ENCODE measurements at places on chromosomes 11 and 22.

DNA sequence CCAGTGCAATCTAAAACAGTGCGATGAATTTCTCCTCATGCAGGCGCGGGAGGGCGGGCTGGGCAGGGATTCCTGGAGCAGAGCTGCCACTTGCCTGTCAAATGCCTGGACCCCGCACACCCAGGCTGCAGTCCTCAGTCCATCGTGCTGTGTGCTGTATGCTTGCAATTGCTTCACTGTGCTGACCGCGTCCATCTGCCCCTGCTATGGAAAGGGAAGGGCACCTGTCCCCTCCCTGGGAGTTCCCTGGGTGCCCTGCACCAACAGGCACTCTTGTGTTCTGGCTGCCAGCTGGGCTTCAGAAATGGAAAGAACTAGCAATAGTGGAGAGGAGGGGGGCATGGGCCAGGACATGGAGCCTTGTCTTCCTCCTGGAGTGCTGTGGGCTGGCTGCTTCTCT lies 185.4 kb upstream of the B3GAT1 start:
- no peak overlapping the region for H3K4me3 ChIP-seq
- DNase-seq, result no peak
- no peaks in the 10 kb centered on the region for H3K36me3 ChIP-seq
- H3K27me3 ChIP-seq, result no peaks in the 10 kb centered on the region

DNA sequence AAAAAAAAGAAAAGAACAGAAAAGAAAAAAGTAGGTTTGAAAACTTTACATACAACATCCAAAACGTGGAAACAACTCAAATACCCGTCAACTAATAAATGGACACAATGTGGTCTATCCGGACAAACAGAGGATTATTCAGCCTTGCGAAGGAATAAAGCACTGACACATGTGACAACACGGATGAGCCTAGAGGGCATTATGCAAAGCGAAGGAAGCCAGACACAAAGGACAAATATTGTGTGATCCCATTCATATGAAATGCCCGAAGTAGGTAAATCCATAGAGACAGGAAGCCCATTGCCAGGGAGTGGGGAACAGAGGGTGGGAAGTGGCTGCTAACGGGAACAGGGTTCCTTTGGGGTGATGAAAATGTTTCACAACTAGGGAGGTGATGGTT lies 11.8 kb downstream of the RFPL1 start:
- DNase-seq, result no peak
- no peak overlapping the region for H3K4me3 ChIP-seq
- H3K36me3 ChIP-seq, result no peaks in the 10 kb centered on the region
- no peak overlapping the region for H3K27ac ChIP-seq
- H3K27me3 ChIP-seq, result no peaks in the 10 kb centered on the region

DNA sequence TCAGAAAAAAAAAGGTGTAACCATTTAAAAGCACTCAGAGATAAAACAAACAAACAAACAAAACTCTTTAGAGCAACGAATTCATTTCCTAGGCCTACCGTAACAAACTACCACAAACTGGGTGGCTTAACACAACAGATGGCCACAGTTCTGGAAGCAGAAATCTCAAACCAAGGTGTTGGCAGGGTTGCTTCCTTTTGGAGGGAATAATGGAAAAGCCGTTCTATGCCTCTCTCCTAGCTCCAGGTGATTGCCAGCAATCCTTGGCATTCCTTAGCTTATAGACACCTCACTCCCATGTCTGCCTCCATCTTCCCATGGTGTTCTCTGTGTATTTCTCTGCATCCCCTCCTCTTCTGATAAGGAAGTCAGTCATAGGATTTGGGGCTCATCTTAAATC lies 200.4 kb downstream of the RAB38 start:
- H3K4me1 ChIP-seq, result no peaks in the 10 kb centered on the region
- no peak overlapping the region for H3K4me3 ChIP-seq
- no peaks in the 10 kb centered on the region for H3K27me3 ChIP-seq
- H3K36me3 ChIP-seq, result no peaks in the 10 kb centered on the region
- H3K27ac ChIP-seq, result no peak overlapping the region
- no peak for DNase-seq

DNA sequence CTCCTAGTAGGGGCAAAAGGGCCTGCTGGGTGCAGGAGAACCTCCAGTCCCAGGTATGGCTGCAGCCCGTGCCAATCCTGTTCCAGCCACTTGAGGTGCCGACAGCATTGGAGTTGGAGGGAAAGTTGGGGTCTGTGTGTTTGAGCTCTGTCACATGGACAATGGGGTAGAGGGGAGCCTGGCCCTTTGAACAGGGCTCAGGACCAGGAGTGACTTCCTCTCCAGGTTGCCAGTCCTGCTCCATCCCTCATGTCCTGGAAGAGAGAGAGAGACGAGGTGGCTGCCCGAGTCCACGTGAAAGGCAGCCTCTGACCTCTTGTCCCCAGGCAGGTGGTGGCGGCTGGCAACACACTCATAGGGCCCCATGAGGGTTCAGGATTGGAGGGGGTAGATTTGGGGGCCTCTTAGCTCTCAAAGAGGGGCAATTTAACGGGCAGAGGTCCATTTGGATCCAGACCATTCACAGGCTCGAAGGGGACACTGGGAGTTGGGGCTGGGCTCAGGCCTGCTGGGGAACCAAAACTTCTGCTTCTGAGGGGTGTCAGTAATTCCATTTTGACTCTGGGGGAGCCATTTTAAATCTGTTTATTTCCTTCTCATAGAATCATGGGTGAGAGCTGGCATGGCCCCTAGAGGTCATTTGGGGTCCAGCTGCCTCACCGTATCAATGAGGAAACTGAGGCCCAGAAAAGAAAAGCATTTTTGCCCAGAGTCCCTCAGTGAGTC lies 4.1 kb downstream of the ADORA2A start:
- H3K4me3 ChIP-seq, result no peak overlapping the region
- no peak overlapping the region for H3K27ac ChIP-seq
- peaks cover 89% of the 10 kb centered on the region for H3K4me1 ChIP-seq
- no peaks in the 10 kb centered on the region for H3K27me3 ChIP-seq

- peaks cover 68% of the 10 kb centered on the region for H3K4me1 ChIP-seq
- no peak for DNase-seq
- H3K27me3 ChIP-seq, result no peaks in the 10 kb centered on the region
- H3K27ac ChIP-seq, result no peak overlapping the region
These were observed 64.8 kb downstream of the UBASH3B start for GRCh38 chr11:122720107-122720881.

DNA sequence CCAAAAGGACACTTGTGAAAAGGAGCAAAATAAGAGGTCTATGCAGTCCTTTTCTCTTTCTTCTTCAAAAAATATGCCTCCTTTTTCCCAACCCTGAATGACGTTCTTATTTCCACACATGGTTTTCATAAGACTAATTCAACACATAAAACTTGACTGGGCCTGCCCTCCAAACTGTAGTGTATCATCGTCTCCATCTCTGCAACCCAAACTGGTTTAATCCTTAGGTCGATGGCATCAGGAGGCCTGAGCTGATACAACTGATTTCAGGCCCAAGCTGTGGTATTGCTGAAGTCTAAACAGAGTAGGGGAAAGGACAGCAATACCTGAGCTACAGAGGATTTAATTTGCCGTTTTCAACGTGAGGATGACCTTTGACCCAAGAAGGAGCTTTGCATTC lies 130.0 kb upstream of the MTNR1B start:
- H3K4me3 ChIP-seq, result no peak overlapping the region
- H3K27me3 ChIP-seq, result no peaks in the 10 kb centered on the region
- H3K4me1 ChIP-seq, result no peaks in the 10 kb centered on the region
- H3K27ac ChIP-seq, result no peak overlapping the region
- no peak for DNase-seq
- no peaks in the 10 kb centered on the region for H3K36me3 ChIP-seq

DNA sequence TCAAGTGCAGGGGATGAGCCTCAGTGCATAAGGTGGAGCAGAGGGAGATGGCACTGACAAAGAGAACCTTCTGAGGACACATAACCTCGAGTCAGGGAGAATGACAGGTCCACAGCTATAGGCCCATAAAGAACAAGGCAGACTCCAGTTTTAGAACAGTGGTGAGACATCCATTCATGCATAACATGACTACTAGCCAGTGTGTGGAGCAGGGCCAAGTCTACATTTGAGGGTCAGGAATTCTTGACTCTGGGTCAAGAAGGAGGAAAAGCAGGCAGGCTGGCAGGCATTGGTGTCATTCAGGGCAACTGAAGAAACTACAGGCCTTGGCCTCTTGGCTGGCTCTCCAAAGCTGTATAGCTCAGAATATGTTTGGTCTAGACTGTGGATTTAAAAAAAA lies 54.9 kb downstream of the MTNR1B start:
- H3K4me1 ChIP-seq, result no peaks in the 10 kb centered on the region
- no peaks in the 10 kb centered on the region for H3K27me3 ChIP-seq
- DNase-seq, result no peak
- no peak overlapping the region for H3K27ac ChIP-seq
- H3K4me3 ChIP-seq, result no peak overlapping the region
- no peaks in the 10 kb centered on the region for H3K36me3 ChIP-seq

DNA sequence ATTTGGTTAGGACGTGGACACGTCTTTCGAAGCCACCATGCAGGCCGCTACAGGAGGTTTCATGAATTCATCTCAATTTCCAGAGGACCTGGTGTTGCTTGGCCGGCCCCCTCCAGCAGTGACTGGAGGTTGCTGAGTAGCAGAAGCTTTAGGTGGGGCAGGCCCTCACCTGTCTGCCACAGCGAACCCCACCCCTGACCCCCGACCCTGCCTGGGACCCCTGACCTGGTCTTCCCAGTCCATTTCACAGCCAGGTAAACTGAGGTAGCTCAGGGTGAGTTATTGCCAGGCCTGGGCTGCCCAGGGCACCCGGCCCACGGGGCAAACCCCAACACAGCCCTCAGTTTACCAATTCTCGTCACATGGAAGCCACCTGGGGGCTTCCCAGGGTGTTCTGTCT lies 39.1 kb upstream of the SMIM38 start:
- H3K27me3 ChIP-seq, result no peaks in the 10 kb centered on the region
- H3K4me3 ChIP-seq, result no peak overlapping the region
- no peaks in the 10 kb centered on the region for H3K36me3 ChIP-seq
- peaks cover 10% of the 10 kb centered on the region for H3K4me1 ChIP-seq

GRCh38 chr11:71130106-71130505 lies 122.3 kb downstream of the SHANK2 start:
- no peak overlapping the region for H3K4me3 ChIP-seq
- no peaks in the 10 kb centered on the region for H3K27me3 ChIP-seq
- no peak for DNase-seq
- no peaks in the 10 kb centered on the region for H3K4me1 ChIP-seq
- no peak overlapping the region for H3K27ac ChIP-seq

DNA sequence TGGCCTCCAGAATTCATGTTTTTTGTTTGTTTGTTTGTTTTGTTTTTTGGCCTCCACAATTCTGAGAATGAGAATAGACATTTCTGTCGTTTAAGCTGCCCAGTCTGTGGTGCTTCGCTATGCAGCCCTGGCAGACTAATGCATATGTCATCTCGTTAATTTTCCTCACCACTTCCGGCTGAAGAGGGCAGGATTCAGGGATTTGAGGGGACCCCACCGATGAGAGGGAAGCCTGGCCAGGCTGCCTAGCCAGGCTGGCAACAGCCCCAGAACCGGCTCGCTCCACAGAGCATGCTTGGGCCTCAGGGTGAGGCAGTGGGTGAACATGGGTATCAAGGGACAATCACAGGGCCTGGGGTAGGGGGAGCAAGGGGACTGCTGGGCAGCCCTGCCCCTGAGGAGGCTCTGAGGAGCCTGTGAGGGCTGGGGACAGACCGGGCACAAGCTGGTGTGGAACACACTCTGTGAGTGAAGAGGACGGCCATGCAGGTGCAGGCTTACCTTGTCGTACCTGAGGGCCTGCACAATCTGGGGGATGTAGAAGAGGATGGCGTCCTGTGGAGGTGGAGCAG lies 47.8 kb upstream of the SERPIND1 start:
- no peak overlapping the region for H3K27ac ChIP-seq
- H3K27me3 ChIP-seq, result no peaks in the 10 kb centered on the region
- no peak for DNase-seq
- H3K4me3 ChIP-seq, result no peak overlapping the region
- peaks cover 17% of the 10 kb centered on the region for H3K36me3 ChIP-seq
- H3K4me1 ChIP-seq, result no peaks in the 10 kb centered on the region

DNA sequence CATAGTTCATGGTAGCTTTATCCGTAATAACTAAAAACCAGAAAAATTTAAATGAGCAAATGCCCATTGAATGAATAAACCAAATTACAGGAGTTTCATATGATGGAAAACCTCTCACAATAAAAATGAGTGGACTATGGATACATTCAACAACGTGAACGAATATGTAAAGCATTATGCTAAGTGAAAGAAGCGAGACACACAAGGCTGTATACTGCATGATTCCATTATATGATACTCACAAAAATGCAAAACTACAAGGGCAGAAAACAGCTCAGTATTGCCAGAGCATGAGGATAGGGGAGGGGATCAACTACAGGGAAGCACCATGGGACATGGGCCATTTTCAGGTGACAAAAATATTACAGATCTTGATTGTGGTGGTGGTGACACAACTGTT lies 22.2 kb downstream of the DDI1 start:
- H3K4me1 ChIP-seq, result no peaks in the 10 kb centered on the region
- no peak for DNase-seq
- no peaks in the 10 kb centered on the region for H3K36me3 ChIP-seq
- H3K27ac ChIP-seq, result no peak overlapping the region
- H3K4me3 ChIP-seq, result no peak overlapping the region
- no peaks in the 10 kb centered on the region for H3K27me3 ChIP-seq

- H3K4me3 ChIP-seq, result no peak overlapping the region
- H3K27ac ChIP-seq, result peak overlapping the region; percentile 83
- H3K27me3 ChIP-seq, result no peaks in the 10 kb centered on the region
- H3K4me1 ChIP-seq, result peaks cover 23% of the 10 kb centered on the region
- no peaks in the 10 kb centered on the region for H3K36me3 ChIP-seq
- DNase-seq, result no peak
These were observed 1.4 kb downstream of the SLC25A17 start for GRCh38 chr22:40817737-40818136.

- peaks cover 15% of the 10 kb centered on the region for H3K4me1 ChIP-seq
- H3K27me3 ChIP-seq, result no peaks in the 10 kb centered on the region
- H3K4me3 ChIP-seq, result no peak overlapping the region
- no peak overlapping the region for H3K27ac ChIP-seq
These were observed 1.4 kb upstream of the APOA5 start for GRCh38 chr11:116792869-116793771.

DNA sequence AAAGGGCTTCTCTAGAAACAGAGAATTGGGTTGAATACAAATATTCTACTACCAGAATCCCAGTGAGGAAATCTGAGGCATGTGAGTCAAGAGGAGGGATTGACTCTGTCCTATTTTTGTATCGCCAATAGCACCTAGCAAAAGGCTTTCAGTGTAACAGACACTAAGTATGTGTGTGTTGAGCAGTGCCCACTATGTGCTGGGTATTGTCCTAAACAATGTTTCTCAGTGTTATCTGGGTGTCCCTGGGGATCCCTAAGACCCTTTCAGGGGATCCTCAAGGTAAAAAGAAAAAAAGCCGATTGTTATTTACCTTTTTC lies 21.0 kb upstream of the RBFOX2 start:
- H3K27ac ChIP-seq, result no peak overlapping the region
- no peak overlapping the region for H3K4me3 ChIP-seq
- no peaks in the 10 kb centered on the region for H3K27me3 ChIP-seq

Measured in CD8-positive, alpha-beta memory T cell (primary cell).